ENCODE measurements at places on chromosomes 4 and X.

DNA sequence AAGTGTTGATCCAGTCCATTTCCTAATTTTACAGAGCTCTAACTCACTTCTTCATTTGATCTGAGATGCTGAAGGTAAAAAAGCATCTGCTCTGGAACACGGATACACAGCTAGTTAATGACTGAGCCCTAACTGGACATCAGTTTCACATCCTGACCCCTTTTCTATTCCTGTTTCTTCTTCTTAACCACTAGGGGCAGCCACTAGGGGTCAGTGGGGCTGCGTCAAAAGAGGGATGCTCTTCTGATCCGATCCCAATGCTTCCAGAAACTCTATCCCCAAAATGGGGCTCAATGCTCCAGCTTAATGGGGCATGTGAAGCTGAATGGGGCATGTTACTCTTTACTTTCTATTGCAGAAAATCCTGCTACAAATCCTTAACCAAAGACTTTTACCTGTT is 33.4 kb upstream of the PHKA2 start:
- peak; percentile 78 for DNase-seq

- no peak for DNase-seq
Observed at GRCh38 chr4:147340591-147341120, 140.2 kb upstream of the EDNRA start.

DNA sequence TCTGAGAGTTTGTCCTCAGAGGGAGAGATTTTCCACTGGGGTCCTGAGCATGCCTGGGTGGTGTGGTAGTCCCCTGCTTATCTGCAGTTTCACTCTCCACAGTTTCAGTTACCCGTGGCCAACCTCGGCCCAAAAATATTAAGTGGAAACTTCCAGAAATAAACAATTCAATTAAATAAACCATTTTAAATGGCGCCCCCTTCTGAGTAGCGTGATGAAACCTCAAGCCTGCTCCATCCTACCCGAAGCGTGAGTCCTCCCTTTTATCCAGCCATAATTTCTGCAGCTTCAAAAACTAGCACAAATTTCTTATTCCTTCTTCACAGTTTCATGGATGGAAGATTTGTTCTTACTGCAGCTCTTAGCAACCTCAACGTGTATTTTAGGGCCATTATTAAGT is 26.7 kb downstream of the PNMA6E start:
- no peak for DNase-seq

DNA sequence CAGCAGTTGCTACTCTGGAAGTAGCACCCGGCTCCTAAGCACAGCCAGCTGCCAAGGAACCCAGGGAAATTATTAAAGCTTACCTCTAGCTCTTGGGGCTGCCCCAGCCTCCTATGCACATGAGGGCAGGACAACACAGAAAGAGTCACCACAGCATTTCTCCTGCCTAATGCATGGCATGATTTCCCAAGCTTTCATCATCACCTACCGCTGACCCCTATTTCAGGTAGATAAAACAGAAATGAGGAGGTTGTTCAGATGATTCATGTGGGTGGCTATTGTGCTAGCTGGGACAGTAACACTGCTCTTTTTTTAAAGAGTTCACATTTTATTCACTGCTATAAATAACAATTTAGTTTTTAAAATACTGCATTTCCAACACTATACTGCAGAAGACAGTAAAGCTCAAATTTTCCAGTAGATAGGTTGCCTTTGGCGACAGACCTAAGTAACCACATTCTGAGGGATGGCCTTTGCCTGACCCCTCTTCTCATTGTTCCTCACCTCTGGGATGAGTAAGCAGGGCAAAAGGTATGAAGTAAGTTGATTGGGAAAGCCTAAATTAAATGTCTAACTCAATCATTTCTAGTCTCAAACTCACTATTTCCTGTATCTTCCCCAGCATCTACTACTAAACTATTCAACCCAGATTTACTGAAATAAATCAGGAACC is 16.7 kb downstream of the CASK start:
- no peak for DNase-seq

DNA sequence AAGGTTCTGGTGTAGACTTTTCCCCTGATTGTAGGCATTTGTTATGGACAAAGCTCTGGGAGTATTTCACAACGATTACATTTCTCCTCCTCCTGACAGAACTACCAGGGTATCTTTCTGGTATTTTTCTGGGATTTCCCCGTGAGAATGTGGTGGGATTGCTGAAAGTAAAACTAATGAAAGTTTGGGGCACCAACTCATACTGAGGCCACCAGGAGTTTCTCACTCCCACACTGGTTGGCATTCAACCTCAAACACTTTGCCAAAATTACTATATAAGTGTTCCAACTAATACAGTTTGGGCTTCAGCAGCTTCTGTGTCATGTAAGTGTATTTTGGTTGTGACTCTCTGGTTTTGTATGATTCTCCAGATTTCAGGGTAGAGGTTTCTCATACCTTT is 855.1 kb downstream of the GLUD2 start:
- no peak for DNase-seq

DNA sequence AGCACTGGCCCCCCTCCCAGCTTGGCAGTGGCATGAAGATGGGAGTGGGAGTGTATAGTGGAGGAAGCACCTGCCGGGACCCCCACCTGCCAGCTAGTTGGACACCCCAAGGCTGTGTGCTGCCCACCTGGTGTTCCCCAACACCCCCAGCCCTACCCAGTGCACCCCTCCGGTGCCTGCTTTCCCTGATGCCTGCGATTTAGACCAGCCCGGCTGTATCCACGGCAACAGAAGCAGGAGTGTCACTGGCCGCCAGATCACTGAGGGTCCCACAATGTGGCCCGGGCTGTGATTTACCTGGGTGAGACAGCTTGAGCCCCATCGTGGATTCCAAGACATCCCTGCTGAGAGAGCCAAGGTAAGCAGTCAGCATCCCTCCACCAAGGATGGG is 533 bp downstream of the GPR173 start:
- DNase-seq: peak; percentile 43

- DNase-seq: no peak
Observed at GRCh38 chrX:41881166-41881565, 42.2 kb downstream of the CASK start.

DNA sequence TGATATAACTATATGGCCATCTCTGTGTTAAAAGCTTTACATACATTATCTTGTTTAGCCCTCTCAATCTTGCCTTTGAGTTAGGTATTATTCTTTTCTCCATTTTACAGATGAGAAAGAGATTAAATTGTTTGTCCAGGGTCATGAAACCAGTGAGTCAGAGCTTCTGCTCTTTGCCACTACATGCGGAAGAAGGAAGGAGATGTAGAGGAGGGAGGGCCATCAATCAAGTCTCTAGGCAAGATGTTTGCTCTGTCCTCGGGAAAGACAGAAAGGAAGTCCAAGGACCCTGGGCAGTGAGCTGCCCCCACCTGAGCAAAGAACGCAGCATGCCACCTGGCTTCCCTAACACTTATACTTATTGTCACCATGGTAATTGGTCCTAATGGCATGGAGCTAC is 133.7 kb upstream of the IL1RAPL2 start:
- no peak for DNase-seq

DNA sequence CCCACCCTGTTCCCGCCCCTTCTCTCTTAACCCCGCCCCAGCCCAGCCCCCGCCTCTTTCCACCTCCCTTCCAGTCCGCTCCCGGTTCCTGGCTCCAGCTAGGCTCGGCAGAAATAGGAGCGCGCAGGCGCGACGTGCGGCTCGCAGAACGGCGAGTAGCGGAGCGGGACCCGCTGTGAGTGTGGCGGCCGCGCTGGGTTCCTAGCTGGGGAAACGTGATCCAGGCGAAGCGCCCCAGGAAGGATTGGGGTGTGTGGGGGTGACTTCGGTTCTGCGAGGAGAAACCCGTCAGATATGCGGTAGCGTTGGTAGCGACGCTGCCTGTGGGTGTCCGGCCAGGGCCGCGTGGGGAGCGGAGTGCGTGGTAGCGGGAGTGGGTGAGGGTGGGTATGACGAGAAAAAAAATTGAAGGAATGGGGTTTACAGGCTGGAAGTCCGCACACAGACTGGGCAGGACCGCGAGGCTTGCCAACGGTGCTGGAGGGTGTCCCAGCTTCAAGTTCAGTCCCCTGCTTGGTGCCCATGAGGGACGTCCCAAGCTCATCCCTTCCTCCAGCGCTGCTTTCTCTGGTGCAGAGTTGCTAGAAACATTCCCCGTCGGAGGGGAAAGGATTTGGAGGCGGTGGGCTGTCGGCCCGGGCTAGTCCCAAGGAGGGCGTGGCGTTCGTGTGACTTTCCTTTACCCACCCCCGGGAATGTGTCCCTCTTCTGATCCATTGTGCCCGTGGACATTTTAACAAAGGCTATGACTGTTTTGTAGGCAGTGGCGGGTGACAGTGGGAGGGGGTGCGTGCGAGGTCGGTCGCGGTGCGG is at the start of gene PRRG1:
Gene PRRG1 (plus strand): TSS at position 144 of the 813 bp plus-strand sequence. CDS start 56,886 bp downstream, outside the sequence.
- peak; percentile 91 for DNase-seq

DNA sequence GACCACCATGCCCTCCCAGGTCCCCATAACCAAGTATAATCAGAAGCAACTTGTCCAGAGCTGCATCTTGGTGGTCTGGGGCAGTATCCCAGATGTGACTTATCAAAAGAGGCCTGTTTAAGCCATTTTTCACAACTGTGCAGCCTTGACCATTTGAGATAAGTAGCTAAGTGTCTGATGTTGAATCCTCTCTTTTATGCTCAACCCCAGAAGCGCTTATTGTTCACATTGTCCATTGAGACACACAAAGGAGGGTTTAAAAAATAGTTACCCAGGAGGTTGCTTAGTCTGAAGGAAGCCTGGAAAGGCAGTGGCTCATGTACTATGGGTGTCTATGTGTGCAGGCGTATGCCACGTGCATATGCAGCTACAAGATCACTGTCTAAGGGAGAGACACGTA is 27.0 kb downstream of the ENPP6 start:
- DNase-seq: no peak

GRCh38 chr4:70658418-70658817 is 7.9 kb downstream of the JCHAIN start:
- peak; percentile 15 for DNase-seq

DNA sequence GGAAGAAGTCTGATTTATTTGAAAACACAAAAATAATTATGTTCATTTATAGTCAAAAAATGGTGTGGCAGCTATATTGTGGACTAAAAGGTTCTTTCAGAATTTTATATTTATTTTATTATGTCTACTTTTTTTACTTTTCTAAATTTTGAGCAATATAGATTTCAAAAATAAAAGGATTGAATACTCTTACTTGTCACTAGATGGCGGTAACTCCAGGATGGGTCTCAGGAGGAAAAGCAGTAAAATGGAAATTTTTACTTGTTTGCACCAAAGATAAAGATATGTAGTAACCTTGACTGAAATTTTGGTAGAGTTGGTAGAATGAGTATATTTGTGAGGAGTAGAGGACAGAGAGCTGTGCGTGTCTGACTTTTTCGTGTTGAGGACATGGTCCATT is 14.5 kb upstream of the DACH2 start:
- DNase-seq: peak; percentile 6

All from NCI-H82 (cell line).